ENCODE measurements at places on chromosomes 1 and 21.

- no peak for DNase-seq
These were observed 325.0 kb downstream of the HLX start for GRCh38 chr1:221204055-221204833.

DNA sequence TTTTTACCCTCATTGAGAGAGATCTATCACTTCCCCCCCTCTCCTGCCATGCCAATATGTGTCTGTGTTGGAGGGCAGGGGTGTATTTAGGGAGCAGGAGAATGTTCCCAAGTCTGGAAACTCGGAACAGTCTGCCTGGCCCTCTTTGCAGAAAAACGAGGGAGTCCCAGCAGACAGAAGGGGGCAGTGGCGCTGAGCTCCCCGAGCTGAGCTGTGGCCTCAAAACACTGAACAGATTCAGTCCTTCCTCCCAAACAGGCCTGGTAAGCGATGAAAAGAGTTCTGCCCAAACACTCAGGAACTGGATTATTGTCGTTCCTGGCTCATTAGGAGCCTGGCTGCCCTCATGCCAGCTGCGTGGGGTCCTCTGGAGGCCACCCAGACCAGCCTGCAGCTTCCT is 981 bp downstream of the CLDN14 start:
- DNase-seq: no peak

- no peak for DNase-seq
These were observed 57.7 kb downstream of the ASTN1 start for GRCh38 chr1:177106614-177107365.

GRCh38 chr1:64759968-64760367 is 15.1 kb downstream of the RAVER2 start:
- DNase-seq: no peak

Measured in Kasumi-1 (cell line).